Fibroblast of skin of abdomen (primary cell): ENCODE measurements at places on chromosomes 1 and 21.

DNA sequence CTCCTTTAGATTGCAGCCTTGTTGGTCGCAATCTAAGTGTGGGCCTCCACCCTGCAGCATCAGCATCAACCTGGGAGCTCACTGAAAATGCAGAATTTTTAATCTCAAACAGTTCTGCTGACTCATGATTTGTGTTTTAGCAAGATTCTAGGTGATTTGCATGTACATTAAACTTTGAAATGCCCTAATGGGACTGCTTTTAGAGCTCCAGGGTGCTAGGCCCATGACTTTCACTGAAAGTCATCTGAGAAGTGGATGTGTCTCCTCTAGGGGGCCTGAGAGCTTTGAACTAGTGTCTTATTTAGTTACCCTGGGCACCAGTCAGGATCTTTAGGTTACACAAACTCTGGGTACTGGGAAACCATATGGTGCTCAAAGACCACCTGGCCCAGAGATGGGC is 9.0 kb downstream of the TRIM67 start:
- DNase-seq: no peak

DNA sequence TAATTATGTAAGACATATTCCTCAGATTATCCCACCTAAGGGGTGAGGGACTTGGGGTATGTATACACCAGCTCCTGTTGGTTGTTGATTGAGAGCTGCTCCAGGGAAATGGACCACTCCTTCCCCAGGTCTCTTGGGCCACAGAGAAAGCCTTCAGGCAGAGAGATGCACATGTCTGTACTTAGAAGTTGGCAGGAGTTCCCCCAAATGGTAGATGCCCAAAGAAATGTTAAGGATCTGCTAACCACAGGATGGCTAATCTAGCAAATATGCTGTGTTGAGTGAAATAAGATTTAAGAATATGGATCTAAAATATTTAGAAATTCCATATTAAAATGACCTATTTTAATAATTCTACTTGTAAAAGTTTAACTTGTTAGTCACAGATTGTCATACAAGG is 100.8 kb upstream of the DNAH14 start:
- DNase-seq: peak; percentile 62

- no peak for DNase-seq
These were observed 20.3 kb downstream of the NIPAL3 start for GRCh38 chr1:24435782-24436365.

- no peak for DNase-seq
These were observed 10.0 kb upstream of the NPL start for GRCh38 chr1:182779530-182779929.

- no peak for DNase-seq
These were observed 4.1 kb downstream of the CRYZ start for GRCh38 chr1:74728736-74729135.

DNA sequence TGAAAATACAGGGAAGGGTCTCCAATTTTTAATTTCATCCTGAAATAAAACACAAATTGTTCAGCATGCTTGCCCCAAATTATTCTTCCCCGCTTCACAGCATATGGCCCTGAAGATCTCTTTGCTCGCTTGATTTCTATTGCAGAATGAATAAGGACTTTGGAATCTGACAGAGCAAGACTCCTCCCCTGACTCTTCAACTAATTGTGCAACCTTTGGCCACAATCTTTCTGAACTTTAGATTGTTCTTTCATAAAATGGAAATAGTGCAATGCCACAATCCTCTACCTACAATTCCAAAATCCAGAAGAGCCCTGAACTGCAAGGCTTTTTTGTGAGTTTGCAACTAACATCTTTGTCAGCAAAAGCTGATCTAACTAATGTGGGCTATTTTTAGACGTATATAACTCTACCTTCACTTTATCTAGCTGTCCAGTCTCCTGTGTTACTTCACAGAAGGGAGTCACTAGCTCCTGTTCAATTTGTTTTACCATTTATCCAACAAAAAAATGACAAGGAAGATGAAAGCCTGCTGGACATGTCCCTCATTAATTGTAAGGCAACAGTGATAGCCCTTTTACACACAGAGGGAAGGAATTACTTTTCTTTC is 13.4 kb downstream of the RNASEL start:
- DNase-seq: peak; percentile 56

DNA sequence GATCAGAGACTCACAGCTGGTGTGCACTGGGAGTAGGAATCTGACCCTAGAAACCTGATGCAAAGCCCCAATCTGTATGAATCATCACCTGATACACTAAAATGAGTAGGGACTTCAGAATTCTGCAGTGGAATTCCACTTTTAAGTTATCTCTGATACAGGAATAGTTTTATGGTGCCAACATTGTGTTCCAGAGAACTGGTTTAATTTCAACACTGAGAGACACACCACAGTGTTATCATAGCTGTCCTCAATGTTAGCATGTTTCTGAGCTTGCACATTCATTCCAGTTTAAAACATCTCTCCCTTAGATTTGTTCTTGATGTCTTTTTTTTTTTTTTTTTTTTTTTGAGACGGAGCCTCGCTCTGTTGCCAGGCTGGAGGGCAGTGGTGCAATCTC is 7.1 kb downstream of the UTS2 start:
- DNase-seq: peak; percentile 2

DNA sequence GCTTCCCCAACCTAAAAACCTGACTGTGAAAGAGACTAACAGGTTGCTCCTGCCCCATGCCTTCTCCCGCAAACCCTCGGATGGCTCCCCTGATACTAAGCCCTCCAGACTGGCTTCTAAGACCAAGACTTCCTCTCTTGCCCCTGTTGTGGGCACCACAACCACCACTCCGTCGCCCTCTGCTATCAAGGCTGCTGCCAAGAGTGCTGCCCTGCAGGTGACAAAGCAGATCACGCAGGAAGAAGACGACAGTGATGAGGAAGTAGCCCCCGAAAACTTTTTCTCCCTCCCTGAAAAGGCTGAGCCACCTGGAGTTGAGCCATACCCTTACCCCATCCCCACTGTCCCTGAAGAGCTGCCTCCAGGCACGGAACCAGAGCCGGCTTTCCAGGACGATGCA is 19.3 kb downstream of the PRCC start:
- no peak for DNase-seq

- no peak for DNase-seq
These were observed 134.7 kb downstream of the GRIK1 start for GRCh38 chr21:29805105-29805504.

- DNase-seq: no peak
These were observed 48.1 kb upstream of the UBE2U start for GRCh38 chr1:64155278-64155677.

GRCh38 chr1:212203630-212204029 is 81.6 kb upstream of the PPP2R5A start:
- no peak for DNase-seq

- DNase-seq: peak; percentile 5
These were observed 150.5 kb downstream of the LRIG2 start for GRCh38 chr1:113223546-113223945.

DNA sequence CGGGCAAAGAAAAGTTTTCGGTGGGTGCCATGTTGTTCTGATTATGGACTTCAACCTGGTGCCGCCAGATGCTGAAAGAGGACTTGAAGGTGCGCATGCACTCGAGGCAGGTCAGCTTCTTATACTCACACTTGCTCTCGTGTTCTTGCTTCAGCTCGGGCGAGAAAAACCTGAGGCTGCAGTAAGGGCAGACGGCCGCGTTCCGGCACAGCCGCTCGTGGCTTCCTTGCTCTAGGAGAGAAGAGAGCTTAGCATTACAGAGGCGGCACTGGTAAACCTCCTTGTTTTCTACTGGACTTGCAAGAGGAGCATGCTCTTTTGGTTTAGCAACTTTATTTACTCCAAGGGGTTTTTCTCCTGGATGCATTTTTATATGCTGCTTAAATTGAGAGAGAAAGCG is 18.5 kb downstream of the ZBTB21 start:
- DNase-seq: no peak

- peak; percentile 41 for DNase-seq
These were observed 14.9 kb upstream of the KCNK1 start for GRCh38 chr1:233598891-233599541.

DNA sequence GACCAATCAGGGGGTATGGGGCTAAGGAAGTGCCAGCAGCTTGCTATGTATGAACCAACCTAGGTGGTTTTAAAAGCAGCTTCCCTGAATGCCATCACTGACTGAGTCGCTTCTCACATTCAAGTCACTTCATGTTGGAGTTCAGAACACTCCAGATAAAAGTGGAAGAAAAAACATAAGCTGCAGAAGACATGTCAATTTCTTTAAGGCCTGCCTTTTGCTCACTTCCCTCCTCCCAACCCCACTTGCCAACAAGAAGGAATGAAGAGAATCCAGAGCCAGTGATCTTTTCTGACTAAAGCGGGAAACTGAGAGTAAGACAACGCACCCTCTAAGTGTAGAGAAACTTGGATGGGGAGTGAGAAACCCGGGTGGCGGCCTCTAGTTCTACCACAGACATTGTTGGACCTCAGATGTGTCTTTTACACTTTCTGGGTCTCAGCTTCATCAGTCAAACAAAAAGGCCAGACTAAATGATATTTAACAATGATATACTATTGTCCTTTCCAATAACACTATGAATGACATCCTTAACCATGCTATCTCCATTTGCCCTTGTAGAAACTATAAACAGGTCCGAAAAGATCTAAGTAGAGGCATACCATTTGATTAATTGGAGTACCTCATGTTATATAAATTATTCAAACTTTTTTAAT is 54.1 kb downstream of the LUZP1 start:
- DNase-seq: no peak

DNA sequence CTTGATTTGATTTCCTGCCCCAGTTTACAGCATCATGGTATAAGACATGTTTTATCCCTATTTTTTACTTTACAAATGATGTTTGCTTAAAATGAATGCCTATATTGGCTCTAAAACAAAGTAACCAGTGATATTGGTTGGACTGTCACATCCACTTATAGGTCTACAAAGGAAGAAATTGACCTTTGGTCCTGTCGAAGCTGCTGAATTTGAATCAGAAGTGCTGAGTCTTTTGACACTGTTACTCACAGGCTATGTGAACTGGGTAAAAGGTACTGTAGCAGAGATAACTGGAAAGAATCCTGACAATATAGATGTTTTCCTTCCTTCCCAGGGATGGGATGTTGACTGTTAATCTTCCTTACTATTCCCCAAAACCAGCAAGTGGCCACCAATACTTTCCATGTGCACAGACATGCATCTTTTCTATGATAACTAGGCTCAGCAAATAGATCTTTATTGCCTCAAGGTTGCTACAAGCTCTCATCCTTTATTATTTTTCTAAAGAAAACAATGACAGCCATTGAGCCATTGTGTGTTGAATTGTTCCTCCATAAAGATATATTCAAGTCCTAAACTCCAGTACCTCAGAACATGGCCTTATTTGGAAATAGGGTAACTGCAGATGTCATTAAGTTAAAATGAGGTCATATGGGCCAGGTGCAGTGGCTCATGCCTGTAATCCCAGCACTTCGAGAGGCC is 175.9 kb upstream of the NR5A2 start:
- no peak for DNase-seq

DNA sequence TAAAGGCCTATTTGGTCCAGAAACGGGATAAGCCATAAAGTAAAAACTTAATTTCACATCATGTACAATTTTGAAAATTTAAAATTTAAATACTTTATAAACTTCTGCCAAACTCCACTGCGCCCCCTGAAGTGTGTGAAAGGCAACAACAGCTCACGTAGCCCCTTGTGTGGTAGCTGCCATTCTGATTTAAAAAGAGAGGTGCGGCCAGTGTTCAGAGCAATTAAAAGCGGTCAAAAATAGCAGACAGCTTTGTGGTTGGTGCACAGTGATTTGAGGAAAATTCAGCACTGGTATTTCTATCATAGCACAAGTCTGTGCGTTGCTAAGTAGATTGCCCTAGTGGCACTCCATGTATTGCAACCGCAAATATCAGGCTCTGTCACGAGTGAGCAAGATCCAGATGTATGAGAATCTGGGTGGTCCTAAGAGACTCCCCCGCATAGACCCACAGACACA is 122.5 kb downstream of the ATG4C start:
- DNase-seq: peak; percentile 2

DNA sequence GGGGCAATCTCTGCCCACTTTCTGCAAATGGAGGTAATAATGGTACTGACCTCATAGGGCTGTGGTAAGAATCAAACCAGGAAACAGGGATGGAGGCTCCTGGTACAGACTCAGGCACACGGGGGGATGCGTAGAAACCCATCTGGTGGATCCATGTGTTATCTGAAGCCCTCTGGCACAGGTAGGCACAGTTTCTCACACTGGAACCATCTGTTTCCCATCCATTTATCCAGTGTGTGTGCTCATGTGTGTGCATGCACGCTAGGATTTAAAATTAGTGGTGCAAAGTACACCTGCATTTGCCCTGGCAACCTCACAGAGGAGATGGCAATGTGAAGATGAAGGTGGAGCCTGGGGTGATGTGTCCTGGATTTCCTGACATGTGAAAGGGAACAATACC is 103.3 kb downstream of the RAVER2 start:
- DNase-seq: no peak

GRCh38 chr1:40313329-40313957 is 3.6 kb downstream of the COL9A2 start:
- DNase-seq: peak; percentile 34

GRCh38 chr1:183228347-183229220 is 42.5 kb downstream of the LAMC2 start:
- no peak for DNase-seq

DNA sequence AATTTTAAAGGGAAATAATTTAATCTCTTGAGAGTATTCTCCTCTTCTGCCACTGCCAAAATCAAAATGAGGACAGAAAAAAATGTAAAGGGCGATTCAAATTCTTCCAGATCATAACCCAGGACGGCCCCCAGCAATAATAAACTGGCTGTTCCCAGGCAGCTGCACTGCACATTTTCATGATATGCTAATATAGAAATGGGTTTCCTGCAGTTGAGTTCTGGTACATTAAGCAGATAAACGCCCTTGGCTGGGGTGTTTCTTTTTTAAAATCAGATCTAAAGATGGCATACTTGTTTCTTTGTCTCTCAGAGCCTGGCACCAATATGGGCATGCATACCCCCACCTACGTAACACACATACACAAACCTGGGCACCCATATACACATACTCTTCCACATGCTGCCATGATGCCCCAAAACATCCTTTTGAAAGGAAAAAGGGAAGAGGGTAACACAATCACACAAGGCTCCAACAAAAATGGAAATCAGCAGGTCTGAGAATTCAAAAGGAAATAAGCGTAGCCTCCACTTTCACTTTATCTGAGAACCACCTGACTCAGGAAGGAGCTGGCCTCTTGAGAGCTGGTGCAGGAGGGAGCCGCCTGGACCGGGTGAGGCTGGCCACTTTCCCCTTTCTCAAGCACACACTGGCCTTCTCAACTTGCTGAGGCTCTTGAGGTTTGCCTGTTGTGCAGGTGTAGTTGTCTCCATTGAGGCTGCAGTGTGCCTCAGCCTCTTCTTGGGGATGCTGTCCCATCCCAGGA is 653.4 kb downstream of the KIF26B start:
- no peak for DNase-seq

DNA sequence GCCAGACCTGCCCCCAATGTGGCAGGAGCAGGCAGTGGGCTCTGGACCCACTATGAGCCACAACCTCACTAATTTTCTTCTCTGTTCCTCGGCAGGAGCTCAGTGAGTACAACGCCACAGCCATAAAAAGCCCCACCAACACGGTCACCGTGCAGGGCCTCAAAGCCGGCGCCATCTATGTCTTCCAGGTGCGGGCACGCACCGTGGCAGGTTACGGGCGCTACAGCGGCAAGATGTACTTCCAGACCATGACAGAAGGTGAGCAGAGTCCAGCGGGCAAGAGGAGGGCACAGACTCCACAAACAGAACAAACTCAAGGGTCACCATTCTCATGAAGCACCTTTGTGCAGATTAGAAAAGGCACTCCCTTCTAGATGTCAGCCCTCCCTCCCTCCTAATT is 79.9 kb downstream of the LACTBL1 start:
- no peak for DNase-seq
